Daoy (cell line): ENCODE measurements at places on chromosomes 1 and 21.

DNA sequence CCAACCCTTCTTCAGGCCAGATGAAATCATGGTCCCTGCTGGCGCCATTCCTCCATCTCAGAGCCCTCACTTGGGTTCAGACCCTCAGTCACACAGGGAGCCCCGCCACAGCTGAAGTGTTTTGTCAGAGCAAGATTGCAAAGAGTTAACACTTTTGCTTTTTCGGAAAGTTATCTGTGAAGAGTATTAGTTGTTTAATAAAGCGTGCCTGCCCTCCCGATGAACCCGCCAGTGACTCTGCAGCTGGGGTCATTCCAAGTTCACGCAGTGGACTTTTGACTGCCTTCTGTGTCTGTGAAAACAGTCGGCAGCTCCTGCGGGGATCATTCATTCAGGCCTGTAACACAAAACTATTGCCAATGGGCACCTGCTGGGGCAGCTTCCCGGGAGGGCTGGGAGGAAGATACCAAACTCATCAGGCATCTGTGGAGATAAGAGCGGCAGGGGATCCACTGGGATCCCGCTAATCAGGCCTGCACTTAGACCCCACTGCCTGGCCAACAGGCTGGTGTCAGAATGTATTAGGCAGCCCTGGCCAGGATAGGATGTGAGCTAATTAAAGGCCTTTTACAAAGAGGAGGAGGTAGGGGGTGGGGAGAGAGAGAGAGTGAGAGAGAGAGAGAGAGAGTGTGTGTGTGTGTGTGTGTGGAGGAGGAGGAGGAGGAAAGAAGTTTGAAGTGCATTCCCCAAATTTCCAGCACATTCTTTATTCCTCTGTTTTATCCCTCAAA is 184.5 kb downstream of the DHRS3 start:
- DNase-seq: peak; percentile 50

- DNase-seq: no peak
Observed at GRCh38 chr21:46185716-46186115, 1.5 kb upstream of the SPATC1L start.

DNA sequence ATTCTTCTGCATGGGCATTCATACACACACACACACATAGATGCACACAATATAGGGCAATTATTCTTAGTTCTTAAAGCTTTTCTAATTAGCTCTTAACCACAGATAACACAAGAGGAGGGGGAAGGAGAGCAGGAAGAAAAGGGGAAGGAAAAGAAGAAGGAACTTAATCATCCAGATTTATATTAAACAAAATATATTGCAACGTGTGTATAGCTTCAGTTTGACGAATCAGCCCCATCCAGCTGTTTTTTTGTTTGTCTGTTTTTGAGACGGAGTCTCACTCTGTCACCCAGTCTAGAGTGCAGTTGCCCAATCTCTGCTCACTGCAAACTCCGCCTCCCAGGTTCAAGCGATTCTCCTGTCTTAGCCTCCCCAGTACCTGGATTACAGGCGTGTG is 21.7 kb upstream of the ANKRD13C start:
- DNase-seq: no peak

GRCh38 chr1:236151739-236152424 is 9.5 kb downstream of the GPR137B start:
- DNase-seq: no peak

DNA sequence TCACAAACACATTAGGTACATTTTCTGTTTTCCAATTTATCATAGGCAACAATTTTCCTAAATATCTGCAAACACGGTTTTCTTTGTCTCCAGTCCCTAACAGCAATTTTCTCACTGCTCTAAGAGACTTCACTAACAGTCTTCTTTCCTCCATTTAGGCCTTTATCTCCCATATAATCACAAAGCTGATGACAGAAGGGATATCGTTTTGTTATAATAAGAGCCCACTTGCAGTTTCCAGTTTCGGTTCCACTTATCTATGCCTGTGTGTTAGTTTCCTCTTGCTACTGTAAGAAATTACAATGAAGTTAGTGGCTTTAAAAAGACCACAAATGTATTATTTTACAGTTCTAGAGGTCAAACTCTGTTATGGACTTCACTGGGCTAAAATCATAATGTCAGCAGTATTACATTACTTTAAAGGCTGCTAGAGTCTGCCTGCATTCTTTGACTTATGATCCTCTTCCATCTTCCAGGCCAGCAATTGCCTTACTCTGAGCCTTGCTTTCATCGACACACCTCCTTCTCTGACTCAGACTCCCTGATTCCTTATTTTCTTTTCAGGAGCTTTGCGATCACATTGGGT is 549.3 kb downstream of the NCAM2 start:
- no peak for DNase-seq

DNA sequence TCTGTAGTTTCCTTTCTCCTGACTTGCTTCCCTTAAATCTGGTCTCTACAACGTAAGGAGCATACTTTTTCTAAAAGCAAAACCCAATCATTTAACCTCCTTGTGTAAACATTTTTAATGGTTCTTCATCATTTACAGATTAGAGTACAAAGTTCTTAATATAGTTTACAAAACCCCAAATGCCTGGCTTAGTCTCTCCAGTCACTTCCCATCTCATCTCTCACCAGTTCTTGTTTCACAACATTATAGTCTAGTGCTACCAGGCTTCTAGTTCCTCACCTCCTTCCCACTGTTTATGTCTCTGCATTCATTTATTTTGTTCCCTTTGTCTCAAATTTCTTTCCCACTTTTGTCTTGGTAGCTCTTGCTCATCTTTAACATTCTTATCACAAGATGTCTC is 168.4 kb downstream of the FASLG start:
- no peak for DNase-seq

- peak; percentile 26 for DNase-seq
Observed at GRCh38 chr1:121483961-121484424, 299.2 kb downstream of the SRGAP2C start.

GRCh38 chr1:61208831-61209230 is 126.5 kb downstream of the NFIA start:
- DNase-seq: no peak

GRCh38 chr1:47572731-47573430 is 135.0 kb downstream of the FOXD2 start:
- no peak for DNase-seq

GRCh38 chr1:204653590-204654340 is 31.8 kb downstream of the LRRN2 start:
- no peak for DNase-seq

GRCh38 chr1:184563308-184563707 is 176.5 kb downstream of the C1orf21 start:
- DNase-seq: no peak

DNA sequence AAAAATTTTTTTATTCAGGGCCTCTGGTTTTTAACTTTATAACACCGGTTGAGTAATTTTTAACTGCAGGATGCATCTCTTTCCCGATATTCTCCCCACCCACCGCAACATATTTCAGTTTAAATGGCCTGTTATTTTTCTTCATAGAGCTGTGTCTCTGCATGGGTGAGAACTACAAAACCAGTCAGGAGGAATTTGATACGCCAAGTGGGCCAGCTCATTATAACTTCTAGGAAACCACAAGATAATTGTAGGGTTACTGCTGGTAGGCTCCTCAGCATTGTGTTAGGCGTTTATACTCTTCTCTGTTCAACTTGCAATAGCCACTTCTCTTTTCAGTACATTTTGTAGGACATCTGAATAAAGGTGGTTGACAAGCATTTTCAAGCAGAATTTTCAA is 169.7 kb downstream of the PBX1 start:
- peak; percentile 85 for DNase-seq
